ENCODE measurements at places on chromosomes 7 and 10.
A peak's percentile ranks its signal among the peaks of the same experiment; 100 is the strongest.

GRCh38 chr10:131852176-131852822, 48.5 kb upstream of the PPP2R2D start:
- DNase-seq: no peak

DNA sequence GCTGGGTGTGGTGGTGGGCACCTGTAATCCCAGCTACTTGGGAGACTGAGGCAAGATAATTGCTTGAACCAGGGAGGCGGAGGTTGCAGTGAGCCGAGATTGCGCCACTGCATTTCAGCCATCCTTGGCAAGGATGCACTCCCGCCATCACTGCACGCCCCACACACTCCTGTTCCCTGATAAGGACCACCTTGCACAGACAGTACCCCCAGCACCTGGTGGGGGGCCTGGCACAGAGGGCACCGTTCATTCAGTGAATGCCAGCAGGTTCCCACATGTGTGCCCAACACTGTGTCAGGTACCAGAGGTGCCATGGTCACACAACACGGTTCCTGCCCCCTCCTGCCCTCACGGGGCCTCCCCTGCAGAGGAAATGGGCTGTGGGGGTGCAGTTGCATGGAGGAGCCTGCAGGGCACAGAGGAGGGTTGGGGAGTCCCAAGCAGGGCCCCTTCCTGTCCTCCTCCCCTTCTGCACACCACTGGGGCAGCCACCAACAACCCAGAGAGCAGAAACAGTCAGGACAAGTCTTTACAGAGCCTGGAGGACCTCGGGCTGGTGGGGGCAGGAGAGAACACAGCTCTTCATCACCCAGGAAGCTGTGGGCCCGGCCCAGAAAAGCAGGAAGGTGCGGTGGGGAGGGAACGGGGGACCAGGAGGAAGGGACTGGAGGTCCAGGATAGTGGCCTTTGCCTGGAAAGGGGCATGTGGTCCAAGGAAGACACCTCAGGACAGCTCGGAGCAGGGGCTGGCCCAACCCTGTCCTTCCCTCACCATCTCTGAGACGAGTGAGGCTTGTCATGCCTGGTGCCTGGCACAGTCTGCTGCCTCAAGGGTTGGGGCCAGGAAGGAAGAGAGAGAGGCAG, 7.1 kb downstream of the CRYGN start:
- no peak for DNase-seq

DNA sequence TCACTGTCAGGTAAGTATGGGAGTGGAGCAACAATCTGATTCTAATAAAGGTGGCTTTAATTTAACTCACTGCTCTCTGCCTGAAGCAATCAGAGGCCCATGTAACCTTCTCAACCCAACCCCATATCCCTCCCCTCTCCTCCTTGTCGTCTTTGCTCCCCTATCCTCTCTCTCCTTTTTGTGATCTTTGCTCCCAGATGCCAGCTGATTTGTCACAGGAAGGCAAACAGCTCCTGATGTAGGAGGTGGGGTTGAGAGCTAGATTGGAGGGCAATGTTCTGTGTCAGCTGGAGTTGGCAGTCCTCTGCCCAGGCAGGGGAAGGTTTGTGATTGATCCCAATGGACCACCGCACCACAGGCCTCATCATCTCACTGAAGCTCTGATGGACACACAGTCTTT, 101.4 kb upstream of the PIK3CG start:
- no peak for DNase-seq

GRCh38 chr7:66146701-66147100, 32.1 kb downstream of the CRCP start:
- DNase-seq: peak; percentile 73

DNA sequence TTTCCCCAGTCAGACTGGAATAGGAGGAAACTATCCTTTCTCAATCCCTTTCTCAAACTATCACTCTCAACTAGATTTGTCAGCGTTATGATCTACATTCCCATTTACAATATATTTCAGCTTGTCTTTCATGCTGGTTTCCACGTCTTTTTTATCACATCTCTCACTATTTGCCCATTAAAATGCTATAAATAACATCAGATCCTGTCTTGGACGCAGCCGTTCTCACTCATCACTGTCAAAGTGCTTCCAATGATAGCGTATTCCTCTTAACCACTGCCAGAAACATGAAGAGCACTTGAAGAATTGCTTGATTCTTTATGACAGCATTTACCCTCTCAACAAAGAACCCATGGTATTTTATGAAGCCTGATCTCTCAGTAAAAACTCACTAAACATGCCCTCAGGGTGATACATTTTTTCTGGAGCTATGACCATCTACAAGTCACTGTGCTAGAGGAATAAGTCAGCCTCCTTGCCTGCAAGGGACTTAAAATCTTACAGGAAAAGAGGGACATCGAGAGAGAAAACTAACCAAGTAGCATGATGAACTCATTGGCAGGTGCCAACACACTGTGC, 205.6 kb upstream of the PFKP start:
- DNase-seq: no peak

- peak; percentile 72 for DNase-seq
Observed at GRCh38 chr10:112565434-112566053, 118.5 kb downstream of the VTI1A start.

GRCh38 chr7:102275123-102275703, 11.5 kb upstream of the SH2B2 start:
- no peak for DNase-seq

DNA sequence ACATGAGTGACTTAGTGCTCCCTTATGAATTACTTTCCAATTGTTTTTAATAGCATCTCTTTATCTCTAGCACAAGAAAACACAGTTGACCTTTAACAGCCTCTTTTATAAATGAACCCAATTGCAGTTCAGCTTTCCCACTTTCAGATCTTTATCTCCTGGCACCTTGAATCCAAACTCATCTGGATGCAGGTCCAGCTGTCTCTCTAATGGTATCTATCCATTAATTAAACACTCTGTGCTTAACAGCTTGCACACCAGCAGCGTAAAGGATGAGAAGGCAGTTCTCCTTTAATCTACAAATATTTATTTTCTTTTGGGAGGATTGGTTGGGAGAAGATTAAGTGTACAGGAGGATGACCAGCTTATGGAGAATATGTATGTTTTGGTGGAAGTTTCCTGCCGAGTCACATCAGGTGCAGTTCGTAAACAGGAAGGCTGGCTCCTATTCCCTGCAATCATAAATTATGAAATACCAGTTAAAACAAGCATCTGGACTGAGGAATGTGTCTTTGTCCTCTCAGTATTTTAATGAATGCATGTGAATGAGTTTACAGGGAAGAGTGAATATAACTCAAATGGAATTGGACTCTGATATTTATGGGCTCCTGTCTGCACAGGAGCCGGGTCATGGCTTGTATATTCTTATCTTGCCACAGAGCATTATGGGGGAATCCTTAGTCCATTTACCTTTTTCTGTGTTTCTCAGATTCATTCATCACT, 232.7 kb downstream of the PHF14 start:
- no peak for DNase-seq

- DNase-seq: peak; percentile 24
Observed at GRCh38 chr10:96440361-96441292, 73.1 kb downstream of the TLL2 start.

- DNase-seq: no peak
Observed at GRCh38 chr10:33618196-33618595, 283.7 kb upstream of the NRP1 start.

DNA sequence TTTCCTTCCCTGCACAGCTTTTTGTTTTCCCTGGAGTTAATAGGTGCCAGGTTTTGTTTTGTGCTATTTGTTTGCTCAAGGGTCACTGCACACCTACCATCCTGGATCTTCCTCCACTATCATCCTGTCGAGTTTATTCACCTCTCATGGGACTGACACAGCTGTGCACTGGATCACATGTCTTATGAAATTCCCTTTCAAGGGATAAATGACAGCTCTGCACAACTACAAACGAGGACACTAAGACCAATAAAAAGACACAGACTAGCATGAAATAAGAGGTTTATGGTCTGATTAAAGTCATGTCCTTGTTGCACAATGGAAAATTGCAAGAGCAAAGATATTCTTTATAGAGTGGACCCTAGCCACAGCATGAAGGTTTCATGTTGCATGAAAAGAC, 76.7 kb upstream of the SFMBT2 start:
- no peak for DNase-seq

DNA sequence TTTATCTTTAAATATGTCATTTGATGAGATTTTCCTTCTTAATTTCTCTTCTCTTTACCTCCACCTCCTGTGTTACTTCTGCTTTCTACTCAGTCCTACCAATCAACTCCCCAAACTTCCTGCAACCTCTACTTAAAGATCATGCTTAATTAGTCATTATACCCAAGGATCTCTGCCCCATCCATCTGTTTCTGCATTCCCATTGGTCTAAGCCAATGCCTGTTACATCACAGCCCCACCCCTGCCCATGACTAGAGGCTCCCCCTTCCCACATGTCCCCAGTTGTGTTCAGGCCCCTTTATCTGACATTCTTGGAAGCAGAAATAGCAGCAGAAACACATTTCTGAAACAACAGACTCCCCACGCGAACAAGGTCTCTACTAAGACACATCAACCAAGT, 319.1 kb upstream of the NFE2L3 start:
- DNase-seq: no peak

DNA sequence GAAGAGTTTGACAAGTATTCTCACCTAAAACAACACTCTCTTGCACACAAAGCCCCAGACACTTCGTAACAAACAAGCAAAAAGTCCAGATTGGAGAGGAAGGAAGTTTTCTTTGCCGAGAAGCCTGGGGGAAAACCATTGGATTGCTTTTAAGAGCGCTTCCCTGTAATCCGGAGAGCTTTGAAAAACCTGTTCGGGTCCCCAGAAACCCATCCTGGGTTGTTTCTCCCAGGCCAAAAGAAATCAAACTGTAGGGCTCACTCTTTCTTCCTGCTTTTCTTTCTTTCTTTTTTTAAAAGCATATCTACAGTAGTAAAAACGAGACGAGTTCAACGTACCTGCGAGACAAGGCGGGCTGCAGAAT, 655 bp downstream of the SP8 start:
- DNase-seq: no peak

DNA sequence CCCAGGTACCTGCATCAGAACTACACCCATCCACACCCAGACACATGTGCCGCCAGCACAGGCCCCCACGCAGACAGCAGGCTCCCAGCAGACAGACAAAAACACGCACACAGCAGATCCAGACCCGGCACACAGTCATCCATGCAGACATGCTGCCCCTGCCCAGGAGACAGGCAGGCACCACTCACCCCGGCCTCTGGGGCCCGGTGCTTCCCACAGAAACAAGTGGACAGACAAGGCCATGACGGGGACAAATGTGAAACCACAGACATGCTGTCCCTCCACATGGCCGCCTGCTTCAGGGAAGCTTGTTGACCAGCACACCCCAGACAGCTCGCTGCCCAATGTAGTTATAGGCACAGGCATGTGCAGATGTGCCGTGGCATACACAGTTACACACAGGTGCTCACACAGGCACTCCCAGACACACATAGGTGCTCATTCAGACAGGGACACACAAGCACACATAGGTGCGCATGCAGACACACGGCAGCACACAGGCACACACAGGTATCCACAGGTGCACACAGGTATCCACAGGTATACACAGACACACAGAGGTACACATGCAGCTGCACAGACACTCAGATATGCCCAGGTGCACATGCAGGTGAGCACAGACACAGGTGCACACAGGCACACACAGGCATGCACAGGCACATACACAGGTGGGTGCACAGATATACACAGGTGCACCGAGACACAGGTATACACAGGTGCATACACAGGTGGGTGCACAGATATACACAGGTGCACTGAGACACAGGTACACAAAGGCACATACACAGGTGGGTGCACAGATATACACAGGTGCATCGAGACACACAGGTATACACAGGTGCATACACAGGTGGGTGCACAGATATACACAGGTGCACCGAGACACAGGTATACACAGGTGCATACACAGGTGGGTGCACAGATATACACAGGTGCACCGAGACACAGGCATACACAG, 10.5 kb upstream of the SCART1 start:
- DNase-seq: no peak

DNA sequence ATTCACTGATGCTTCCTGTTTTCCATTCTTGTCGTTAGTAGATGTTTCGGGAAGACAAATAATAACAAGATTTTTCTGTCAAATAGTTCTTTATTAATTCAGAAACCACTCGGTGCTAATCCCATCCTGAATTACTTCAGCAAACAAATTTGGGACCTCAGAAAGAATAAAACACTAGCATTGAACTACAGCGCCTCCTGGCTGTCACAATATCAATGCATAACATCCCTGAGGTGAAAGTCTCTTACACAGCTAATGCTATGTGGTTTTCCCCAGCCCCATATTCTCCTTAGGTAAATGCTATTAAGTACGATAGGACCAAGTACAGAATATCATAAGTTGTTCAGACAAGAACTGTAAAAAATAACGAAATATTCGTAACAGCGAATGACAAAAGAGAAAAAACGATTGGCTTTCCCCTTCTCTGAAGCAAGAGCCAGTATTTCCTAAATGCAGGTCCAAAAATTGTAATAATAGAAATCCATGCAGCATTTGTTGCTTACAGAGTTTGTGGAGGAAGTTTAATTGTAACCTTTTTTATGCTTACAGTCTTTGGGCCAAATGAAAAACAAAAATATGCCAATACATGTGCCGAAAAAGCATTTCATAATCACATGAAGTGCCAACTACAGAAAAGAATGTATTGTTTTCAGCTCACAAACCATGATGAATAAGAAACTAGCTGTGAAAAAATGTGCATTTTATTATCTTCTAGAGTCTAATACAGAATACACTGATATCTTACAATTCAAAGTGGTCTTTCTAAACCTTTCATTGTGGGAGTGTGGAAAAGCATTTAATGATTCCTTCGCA, 47.3 kb downstream of the MYPN start:
- peak; percentile 67 for DNase-seq

GRCh38 chr7:36999626-37000485, 275.6 kb upstream of the AOAH start:
- DNase-seq: peak; percentile 16

DNA sequence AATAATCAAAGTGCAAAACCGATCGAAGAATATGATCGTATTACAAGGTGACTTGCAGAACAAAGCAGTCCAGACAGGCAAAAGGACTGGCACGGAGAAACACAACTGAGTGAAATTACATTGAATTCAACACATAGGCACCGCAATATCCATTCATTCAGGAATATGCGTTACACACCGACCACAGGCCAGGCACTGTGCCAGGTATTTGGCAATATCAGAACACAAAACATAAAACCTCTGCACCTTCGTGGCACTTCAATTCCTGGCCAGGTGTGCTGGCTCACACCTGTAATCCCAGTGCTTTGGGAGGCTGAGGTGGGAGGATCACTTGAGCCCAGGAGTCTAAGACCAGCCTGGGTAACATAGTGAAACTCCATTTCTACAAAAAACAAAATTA, 187.9 kb downstream of the DIP2C start:
- no peak for DNase-seq

GRCh38 chr10:114110174-114110972, 63.6 kb downstream of the CCDC186 start:
- DNase-seq: no peak

DNA sequence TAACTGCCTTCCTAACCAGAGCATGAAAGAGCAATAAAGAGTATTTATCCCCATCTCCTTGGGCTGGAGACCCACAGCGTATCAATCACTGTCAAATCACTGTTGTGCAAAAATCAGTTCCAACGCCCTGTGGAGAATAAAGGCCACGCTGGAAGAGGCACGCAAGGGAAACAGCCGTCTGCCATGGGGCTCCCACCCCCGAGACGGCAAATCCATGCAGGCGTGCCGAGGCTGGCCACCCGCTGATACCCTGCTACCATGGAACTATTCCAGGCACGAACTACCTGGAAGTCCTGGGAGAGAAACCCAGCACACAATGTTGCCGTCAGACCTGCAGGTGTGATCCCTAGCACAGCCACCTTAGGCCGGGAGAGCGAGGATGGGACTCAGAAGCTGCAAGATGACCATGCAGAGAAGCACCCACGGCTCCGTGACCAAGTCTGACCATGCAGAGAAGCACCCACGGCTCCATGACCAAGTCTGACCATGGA, 185.3 kb downstream of the DIP2C start:
- no peak for DNase-seq

Data from AG10803 (cell line).